ENCODE measurements at places on chromosomes 11 and 22.

DNA sequence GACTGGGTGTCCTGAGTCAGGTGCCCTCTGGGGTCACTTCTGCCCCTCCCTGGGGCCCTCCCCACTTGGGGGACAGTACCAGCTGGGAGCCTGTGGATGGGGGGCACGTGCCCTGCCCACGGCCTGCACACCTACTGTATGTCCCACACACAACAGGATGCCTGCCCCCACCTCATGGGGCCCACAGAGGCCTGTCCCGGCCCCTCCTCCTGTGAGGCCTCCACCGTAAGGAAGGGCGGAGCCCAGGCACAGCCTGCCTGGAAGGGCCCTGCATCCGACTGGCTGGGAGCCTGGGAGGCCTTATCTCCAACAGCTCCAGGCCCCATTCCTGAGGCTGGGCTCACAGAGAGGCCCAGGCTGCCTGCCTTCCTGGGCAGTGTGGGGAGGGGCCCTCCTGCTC lies 47.8 kb downstream of the BRSK2 start:
- no peak for DNase-seq

- no peak for DNase-seq
Measured at GRCh38 chr11:2533587-2534133, 88.9 kb downstream of the KCNQ1 start.

GRCh38 chr11:1382429-1382828 lies 7.3 kb upstream of the BRSK2 start:
- no peak for DNase-seq

- no peak for DNase-seq
Measured at GRCh38 chr22:42951093-42951710, 63.7 kb downstream of the PACSIN2 start.

DNA sequence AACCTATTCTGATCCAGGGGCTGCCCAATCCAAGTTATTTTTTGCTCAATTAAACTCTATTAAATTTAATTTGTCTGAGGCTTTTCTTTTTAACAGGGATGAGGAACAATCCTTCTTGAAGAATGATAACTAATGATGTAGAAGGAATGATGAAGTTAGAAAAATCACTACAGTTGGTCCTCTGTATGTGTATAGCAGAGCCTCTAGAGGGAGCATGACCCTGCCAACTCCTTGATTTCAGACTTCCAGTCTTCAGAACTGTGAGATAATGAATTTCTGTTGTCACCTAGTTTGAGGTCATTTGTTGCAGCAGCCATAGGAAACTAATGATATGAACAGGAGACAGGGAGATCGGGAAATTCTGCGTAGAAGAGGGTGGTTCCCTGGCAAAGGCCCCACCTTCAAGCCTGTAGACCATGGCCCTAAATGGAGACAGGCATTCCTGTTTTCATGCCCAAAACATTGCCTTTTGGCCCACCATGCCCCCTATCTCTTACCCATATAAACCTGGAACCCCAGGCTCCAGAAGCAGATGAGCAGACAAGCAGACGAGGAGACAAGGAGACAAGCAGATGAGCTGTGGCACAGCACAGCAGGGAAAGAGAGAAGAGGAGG lies 7.7 kb upstream of the QSER1 start:
- DNase-seq: no peak

- no peak for DNase-seq
Measured at GRCh38 chr11:78806214-78807004, 231.7 kb upstream of the NARS2 start.

GRCh38 chr11:10072142-10072541 lies 221.9 kb downstream of the SBF2 start:
- no peak for DNase-seq

DNA sequence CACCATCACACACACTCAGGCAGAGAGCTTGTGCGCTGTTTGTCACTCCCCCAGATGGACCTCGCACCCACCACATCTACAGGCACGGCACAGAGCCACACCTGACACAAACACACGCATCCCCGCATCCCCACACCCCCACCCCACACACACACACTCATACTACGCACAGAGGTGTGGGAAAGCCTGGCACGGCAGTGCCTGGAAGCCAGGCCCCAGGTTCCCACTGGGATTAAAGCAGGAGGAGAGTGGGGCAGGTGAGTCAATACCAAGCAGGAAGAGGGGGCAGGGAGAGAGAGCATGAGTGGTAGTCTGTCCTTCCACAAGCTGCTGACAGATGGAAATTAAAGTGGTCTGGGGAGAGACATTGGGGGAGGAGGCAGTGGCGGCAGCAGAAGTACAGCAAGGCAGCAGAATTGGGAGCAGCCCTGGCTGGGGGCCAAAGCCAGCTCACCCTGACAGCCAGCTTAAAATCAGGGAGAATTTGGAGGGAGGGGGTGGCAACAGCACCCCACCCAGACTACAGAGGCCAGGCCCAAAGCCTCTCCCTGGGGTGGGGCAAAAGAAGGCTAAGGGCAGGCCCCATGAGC lies 20.7 kb downstream of the TNKS1BP1 start:
- DNase-seq: peak; percentile 29

DNA sequence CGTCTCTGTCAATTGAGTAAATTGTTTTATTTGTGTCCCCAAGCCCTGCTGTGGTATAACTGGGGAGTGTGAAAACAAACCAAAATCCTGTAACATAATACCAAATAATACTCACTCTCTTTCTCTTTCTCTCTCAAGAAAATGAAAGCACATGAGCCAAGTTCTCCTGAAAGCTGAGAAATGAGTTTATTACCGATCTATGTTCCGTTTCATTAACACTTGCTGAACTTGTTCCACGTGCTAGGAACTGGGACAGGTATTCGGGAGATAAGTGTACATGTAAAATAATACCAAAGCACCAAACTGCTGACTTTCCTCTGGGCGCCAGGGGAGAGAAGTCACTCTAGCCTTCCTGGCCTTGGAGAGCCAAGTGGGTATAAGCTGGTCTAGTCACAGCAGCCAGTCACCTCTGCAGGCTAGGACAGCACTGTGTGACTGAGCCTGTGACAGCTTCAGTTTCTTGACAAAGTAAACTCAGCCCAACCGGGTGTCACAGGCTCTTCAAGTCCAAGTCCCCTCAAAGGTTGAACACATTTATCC lies 23.1 kb downstream of the CD6 start:
- no peak for DNase-seq

GRCh38 chr22:36267058-36267457 lies 14.1 kb downstream of the APOL1 start:
- no peak for DNase-seq

DNA sequence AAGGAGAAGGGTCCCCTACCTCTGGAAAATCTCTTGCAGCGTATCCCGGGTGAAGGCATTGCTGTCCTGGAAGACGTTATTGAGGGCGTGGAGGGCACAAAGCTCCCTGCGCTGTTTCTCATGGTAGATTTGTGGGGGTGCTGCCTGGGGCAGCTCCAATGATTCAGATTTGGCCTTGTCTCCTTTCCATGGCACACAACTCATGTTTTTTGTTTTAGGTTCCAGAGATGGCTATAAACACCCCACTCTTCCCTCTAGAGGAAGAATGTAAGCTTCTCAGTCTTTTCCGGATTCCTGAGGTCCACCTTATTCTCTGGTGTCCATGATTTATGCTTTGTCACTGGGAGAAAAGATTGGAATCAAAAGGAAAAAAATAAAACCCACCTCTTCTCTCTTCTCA lies 959 bp downstream of the JOSD1 start:
- DNase-seq: no peak

- peak; percentile 38 for DNase-seq
Measured at GRCh38 chr11:114821621-114822412, 143.5 kb downstream of the NXPE2 start.

- peak; percentile 77 for DNase-seq
Measured at GRCh38 chr11:112404112-112404511, 143.5 kb upstream of the PLET1 start.

DNA sequence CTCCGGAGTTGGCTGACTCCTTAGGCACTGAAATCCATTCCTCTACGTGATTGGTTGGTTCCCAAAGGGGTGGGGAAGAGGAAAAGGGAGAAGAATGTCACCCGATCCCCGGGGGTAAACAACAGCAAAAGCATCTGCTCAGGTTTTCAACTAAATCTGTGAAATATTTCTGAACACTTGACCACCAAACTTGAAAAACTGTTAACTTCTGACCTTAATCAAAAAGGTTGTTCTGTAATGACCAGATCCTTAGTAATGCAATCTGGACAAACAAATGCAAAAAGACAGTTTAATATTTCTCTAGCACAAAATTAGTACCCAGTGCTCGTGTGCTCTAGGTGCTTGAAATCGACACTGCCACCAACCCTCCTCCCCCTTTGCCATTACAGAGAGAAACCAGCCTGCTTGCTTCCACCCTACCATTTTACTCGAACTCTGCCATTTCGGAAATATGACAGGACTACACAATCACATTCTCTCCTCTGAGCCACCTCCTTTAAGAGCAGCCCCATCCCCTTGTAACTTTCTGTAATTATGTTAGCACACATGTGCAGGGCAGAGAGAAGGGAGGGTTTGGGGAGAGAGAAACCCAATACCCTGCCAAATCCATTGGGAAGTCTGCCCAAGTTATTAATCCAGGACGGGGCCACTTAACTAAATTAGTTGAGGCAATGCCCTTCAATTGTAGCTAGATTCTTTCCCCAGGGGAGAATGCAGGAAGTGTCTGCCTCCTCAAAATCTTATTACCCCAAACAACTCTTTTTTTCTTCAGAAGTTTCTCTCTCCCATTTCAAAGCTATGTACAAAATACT lies 113.8 kb downstream of the RBFOX2 start:
- no peak for DNase-seq

DNA sequence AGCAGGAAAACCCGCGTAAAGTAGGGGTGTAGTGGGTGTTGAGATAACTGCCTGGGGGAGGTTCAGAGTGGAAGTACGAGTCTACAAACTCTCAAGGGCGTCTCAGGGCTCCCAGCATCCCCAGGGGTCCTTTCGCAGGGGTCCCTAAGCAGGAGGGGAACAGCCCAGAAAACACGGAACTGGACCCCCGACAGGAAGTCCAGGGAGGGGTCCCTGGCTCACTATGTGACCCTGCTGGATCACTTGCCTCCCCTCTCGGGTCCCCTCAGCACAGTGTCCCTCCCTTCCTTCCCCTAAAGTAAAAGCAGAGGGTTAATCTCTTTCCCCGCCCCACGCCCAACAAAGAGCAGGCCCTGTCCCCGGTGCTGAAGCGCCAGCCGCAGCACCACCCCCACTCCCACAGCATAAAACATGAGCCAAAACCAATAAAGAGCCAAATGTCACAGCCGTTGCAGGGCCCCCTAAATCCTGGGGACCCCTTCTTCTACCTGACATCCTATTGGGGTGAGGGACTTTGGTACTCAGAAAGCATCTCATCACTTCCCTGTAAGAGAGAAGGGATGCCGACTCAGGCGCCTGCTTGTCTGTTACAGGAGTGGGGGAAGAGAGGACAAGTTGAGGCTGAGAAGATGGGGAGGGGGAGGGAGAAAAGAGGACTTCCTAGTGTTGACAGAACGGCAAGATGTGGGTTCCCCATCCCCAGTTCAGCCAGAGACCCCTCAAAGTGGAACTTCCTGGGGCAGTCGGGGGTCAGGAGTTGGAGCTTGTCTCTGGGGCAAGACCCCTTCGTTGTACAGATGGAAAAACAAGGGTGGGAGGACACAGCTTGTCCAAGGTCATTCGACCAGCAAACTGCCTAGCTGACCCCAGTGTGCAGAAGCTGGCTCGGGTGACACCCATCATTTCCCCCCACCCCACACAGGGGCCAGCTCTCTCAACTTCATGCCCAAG lies 1.4 kb upstream of the NEFH start:
- DNase-seq: no peak

DNA sequence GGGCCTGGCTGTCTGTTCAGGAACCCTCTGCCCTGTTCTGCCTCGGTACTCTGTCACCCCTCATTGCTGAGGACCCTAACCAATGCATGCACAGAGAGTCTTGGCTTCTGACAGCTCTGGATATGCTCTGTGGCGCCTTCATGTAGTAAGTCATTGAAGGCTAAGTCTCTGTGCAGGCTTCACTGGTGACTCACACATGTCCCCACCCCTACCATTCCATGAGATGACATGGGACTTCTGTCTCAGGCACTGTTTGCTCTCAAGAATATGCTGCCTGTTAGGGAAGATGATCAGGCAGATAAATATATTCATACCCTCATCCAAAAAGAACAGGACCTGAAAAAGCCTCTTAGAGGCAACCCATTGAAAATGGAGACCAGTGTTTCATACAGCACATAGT lies 43.6 kb upstream of the HORMAD2 start:
- DNase-seq: no peak

GRCh38 chr11:62030071-62030684 lies 62.7 kb upstream of the FTH1 start:
- DNase-seq: no peak

- DNase-seq: no peak
Measured at GRCh38 chr22:46148336-46148735, 2.0 kb upstream of the PPARA start.

DNA sequence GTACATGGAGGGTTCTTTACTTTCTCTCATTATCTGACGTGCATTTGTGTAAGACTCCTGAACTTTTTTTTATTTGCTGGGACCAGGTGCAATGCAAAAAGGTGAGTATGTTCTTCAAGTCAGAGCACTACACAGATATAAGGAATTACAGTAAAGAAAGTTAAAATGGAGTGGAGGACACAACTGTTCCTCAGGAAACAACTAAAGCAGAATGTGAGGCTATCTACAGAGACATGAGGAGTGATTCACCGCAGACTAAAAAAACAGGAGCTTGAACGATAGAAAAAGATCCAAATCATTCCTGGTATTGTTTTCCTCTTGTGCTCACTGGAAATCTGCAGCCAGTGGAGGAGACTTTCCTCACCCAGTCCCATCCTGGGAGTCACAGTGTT lies 106.2 kb downstream of the ABTB2 start:
- DNase-seq: no peak

DNA sequence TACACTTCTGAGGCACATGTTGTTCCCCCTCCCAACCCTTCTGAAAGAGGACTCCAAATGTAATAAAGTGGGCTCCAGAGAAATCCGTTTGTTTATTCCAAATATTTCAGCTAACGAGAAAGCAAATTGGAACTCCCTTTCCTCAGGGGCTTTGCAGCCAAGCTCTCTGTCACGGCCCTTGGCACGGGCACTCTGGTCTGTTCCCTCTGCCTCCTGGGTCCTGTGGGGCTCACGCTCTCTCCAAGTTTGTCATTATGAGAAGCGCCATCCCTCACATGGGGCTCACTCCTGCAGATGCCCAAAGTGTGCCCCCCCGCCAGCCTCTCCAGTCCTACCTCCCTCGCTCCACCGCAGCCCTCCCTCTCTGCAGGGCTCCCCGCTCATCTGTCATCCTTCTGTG lies 125.4 kb upstream of the POU2AF2 start:
- no peak for DNase-seq

- DNase-seq: no peak
Measured at GRCh38 chr22:20106205-20106848, 9.6 kb upstream of the RANBP1 start.

DNA sequence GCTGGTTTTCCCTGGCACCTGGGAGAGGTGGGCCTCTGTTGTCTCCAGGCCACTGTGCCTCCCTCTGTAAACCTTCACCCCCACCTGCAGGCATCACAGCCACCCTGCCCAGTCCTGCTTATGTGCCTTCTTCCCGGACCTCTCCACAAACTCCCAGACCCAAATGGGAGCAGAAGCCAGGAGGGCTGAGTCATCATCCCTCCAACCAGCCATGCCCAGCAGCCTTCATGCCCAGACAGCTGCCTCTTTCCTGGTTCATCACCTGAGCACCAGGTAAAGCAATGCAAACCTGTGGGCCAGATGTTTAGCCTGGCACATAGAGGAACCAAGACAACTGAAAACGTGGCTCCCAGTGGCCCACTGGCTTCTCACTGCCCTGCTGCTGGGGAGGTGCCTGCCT lies 2.1 kb upstream of the TMPRSS4 start:
- no peak for DNase-seq

GRCh38 chr11:57763568-57763967 lies 2.0 kb downstream of the CTNND1 start:
- DNase-seq: no peak

All from NCI-H1417 treated with DMSO at 0.1 percent for 48 hours (cell line).